ENCODE measurements at places on chromosomes 2 and 18.

DNA sequence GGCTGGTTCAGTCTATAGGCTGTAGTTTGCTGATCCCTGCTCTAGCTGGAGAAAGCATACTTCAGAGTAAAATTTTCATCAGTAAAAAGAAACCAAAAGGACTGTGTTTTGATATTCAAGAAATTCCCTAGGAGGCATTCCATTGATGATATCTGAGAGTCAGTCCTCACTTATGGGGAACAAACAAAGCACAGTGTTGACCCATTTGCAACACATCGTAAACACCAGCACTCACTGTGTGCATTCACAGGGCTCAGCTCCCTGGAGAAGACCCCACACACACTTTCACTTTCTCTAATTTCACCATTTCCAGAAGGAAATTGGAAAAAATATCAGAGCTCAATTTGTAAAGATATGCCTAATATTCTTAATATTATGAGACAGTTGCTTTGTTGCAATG lies 147.1 kb downstream of the PIEZO2 start:
- DNase-seq = no peak

GRCh38 chr2:67514515-67514914 lies 117.4 kb downstream of the ETAA1 start:
- DNase-seq = no peak

DNA sequence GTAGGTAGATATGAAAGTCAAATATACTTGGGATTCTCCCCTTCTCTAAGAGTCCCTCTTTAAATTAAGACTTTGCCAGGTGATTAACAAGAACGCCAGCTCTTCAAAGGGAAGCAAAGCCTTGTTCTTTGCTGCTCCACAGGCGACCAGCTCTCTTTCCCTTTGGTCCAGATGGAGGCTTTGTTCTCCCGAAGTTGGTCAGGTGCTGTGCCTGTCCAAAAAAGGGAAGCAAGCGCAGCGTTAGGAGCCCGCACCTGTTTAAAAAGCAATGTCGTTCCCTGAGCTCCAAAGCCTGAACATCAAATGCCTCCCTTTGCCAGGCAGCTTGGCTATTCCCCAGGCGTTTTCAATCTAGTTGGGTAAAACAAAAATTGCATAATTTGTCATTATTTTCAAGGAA lies 1913.1 kb upstream of the PIK3C3 start:
- DNase-seq = no peak

- DNase-seq = no peak
These were observed 43.6 kb downstream of the TSPYL6 start for GRCh38 chr2:54212456-54212855.

GRCh38 chr2:148046802-148047201 lies 25.9 kb downstream of the MBD5 start:
- DNase-seq = no peak

DNA sequence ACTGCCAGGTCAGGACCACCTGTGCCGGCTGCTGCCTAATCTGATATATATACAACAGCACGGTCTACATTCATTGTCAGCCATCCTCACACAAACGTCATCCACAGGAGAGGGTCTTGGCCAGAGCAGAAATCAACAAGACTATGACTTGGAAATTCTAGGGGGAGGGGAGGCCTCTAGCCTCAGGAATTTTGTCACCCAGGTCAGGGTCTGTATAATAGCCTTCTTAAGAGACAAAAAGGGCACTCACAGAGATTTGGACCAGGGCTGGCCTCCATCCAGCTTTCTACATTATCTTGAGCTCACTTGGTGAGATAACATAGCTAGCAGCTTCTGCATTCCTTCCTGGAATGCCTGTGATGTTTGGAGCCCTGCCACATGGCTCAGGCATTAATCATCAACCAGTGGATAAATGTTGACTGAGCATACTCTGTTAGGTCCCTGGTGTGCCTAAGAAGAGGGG lies 50.4 kb upstream of the CTIF start:
- no peak for DNase-seq

DNA sequence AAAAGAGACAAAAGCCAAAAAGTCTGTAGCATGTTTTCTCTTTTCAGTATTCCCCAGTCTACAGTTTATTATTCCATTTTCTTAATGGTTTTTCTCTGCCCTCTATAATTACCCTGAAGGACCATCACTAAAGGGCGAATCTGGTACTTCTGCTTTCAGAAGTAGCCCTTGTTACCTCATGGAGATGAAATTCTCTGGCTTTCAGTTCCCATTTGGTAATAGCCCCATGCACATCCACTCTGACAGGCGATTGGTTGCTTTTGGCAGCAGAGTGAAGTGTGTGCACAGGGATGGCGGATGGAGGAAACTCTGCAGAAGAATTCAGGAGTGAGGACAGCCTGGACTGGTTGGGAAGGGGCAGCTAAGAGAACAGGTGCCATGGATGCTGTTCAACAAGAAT lies 66.3 kb upstream of the NABP1 start:
- no peak for DNase-seq

DNA sequence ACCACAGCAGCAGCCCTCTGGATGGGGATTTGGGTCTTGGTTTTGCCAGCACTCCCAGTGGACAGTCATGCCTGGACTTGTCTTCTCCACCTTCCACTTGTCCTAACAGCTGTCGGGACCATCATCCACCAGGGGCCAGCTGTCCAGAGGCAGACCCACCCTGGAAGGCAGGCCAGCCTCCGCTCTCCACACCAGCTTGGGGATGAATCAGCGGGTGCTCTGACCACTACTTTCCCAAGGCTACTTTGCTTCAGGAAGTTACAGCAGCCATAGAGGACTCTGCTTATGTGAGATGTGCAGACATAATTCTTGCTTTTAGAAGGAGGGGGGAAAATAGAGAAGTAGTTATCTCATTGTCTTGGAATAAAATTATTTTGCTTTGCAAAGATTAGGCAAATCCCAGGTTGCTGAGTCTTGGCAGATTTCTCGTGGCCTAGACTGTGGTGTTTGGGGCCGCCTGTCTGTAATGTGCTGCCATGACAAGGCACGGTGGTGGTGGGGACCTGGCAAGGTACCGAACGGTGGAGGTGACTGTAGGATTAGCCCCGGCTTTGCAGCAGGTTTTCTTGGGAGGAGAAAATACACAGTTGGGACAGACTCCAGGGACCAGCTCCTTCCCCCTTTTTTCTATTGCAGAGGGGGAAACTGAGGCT lies 148.7 kb downstream of the AGAP1 start:
- no peak for DNase-seq

- DNase-seq = no peak
These were observed 412 bp upstream of the NCK2 start for GRCh38 chr2:105744091-105744908.

DNA sequence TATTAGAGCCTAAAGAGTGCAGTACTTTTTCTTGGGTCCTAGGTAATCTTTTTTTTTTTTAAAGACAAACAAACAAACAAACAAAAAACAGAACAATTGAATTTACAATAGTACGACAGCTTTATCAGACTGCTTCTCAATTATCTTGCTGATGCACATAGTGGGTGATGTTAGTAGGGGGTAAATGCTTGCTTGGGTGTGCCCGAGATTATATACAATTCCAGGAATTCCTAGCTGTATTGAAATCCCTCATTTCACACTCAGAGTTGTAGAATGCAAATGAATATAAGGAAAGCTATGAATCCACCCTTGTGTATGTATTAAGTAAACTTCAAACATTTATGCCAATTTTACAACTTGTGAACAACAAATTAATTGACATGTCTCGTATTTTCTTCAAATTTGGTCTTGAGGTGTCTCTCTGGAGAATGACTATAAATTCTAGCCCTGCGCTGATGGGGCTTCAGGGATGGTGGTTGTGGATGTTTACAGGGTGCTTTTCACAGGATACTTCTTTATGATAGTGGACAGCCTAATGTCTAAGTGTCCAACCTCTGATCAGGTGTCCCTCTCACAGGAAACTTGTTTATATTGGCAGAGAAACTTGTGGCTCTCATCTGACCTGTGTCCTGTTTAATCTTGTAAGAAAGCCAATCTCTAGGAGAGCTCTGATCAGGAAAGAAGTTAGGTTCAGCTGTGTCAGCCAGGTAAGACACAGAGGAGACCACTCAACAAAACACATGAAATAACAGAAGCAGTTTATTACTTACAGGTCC lies 61.9 kb upstream of the SLC39A10 start:
- no peak for DNase-seq

DNA sequence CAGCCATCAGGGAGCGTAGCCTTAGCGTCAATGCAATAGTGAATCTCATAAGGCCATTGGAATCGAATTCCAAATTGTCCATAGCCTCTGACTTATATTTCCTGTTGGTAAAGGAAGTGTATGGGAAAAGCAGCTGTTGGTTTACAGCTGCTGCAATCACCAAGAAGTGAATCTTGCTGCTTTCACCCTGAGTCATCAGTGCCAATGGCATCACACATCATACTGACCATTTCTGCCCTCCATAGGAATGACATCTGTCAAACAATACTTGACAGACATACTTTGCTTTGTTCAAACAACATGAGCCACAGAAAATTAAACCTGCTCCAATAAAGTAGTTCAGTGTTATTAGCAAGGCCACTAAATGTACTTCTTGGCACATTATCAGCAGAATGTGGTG lies 111.2 kb upstream of the KLHL29 start:
- DNase-seq = no peak

GRCh38 chr18:78911751-78912283 lies 67.8 kb upstream of the SALL3 start:
- DNase-seq = no peak

GRCh38 chr18:3960977-3961376 lies 494.1 kb downstream of the DLGAP1 start:
- DNase-seq = no peak

DNA sequence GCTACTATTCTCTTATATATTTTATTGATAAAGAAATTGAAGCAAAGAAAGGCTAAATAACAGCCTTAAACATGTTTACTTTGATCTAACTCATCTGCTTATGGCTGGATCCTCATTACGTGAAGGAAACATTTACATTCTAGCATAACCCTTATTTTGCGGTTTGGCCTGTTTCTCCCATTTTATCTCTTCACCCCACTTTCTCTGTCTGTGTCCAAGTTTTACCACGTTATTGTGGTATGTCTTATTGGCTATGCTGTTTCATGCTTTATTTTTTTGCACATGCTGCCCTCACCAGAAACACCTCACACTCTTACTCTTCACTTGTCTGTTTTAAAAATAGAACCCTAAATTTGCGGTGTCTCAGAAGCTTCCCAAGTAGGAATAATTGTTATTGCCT lies 78.5 kb downstream of the RPIA start:
- no peak for DNase-seq

DNA sequence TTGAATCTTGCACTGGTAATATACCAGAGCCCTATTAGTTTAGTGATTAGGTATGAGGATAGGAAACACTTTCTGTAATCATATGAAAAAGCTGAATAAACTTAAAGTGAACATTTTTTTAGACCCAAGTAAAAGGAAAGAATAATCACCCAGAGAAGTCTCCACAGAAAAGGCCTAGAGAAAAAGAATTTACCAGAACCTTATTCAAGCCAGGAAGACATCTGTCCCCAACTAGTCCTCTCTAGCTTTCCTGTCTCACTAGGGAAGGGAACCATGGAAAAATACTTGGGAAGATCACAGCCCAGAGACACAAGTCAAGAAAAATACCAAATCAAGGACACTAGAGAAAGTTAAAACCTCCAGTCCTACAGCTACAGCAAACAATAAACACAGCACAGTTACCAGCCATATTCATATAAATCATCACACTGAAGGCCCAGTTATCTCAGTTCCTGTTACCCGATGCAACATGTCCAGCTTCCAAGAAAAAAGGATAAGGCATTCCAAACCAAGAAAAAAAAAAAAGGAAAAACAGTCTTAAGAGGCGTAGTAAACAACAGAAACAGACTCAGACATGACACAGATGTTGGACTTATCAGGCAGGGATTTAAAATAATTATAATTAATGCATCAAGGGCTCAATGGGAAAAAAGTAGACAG lies 461.5 kb downstream of the IRS1 start:
- DNase-seq = no peak

- no peak for DNase-seq
These were observed 49.6 kb downstream of the FRZB start for GRCh38 chr2:182816866-182817265.

GRCh38 chr2:188217264-188217663 lies 74.4 kb upstream of the GULP1 start:
- no peak for DNase-seq

- DNase-seq = no peak
These were observed 154.9 kb downstream of the MYO3B start for GRCh38 chr2:170332676-170333402.

DNA sequence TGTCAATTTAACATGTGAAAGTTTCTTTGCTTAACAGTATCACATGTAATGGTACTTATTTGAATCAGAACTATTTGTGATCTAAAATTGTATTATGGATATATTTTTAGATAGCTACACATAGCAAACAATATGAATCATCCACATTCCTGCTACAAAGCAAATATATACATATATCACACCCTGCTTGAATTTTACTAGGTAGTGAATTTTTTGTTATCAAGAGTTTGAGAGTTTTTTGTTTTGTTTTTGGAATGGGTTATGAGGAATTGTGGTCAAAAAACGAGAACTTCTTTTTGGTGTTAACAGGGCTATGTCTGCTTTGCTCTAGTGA lies 635.7 kb downstream of the NRXN1 start:
- no peak for DNase-seq

DNA sequence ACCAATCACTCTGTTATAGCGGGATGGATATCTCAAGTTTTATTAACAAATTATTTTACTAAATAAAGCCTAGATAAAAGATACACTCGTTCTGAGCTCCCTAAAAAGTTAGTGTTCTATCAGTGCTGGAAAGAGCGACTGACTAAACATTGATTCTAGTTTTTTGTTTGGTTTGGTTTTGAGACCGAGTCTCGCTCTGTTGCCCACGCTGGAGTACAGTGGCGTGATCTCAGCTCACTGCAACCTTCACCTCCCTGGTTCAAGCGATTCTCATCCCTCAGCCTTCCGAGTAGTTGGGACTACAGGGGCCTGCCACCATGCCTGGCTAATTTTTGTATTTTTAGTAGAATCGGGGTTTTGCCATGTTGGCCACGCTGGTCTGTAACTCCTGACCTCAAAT lies 73.8 kb upstream of the CDCA7 start:
- DNase-seq = no peak

DNA sequence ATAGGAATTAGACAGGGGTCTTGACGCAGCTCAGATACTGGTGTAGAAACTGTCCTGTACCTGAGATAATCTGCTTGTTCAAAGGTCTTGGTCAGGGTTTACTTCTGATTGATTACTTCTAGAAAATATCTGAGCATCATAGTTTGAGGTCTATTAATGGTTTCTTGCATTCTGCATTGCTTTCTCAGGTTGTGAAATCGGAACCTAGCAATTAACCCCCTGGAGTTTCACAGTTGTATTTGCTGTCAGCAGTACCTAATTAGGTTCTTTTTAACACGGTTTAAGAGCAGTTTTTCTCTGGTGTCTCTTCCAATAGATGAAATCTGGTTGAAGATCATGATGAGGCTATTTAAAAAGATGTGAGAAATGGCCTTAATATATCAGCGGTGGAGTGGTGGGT lies 428.6 kb upstream of the SYT4 start:
- no peak for DNase-seq

GRCh38 chr2:235148201-235149170 lies 196.7 kb downstream of the SH3BP4 start:
- DNase-seq = no peak

Measured in stimulated activated CD8-positive, alpha-beta memory T cell treated with anti-CD3 and anti-CD28 coated beads, Interleukin-15, amount 100 ng/mL, for 1 hour (primary cell).